ENCODE measurements at places on chromosomes 5 and 9. TPM values are rescaled to one million over a fixed set of nuclear protein-coding genes. Genes with fewer than 3 reads are reported as not detected.

Gene SV2C
- 0.03 TPM for total RNA-seq

Gene PPP1R26
- 2.0 TPM for total RNA-seq

Gene TMEM232
- total RNA-seq, result 2.2 TPM

Gene DIRAS2
- not detected for total RNA-seq

Gene GDA
- total RNA-seq, result 0.07 TPM

Gene TMEM167A
- 38.5 TPM for total RNA-seq

Gene CD274
- total RNA-seq, result 7.2 TPM

Gene TUT7
- total RNA-seq, result 50.4 TPM

Gene LCP2
- total RNA-seq, result 374 TPM

Gene FAM153A
- 99.0 TPM for total RNA-seq

Gene SLC45A2
- total RNA-seq, result not detected

All from T-cell (primary cell).